ENCODE measurements at places on chromosomes 5 and 9.

- DNase-seq = no peak
Measured at GRCh38 chr5:62460578-62460983, 48.0 kb downstream of the IPO11 start.

DNA sequence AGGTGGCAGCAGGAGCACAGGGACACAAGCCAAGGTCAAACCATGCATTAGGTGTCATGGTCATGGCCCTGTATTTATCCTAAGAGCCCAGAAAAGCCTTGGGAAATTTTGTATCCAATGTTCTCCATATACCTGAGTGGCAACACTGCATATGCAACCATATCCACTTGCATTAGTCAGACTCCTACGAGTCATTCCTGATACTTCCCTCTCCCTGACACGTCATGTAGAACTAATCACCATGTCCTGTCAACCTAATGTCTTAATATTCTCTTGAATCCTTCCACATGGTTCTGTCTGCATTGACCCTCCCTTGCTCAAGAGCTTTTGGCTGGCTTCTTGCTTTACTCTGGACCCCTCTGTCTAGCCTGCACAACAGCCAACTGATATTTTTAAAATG is 9.4 kb downstream of the SCGB3A2 start:
- DNase-seq = no peak

DNA sequence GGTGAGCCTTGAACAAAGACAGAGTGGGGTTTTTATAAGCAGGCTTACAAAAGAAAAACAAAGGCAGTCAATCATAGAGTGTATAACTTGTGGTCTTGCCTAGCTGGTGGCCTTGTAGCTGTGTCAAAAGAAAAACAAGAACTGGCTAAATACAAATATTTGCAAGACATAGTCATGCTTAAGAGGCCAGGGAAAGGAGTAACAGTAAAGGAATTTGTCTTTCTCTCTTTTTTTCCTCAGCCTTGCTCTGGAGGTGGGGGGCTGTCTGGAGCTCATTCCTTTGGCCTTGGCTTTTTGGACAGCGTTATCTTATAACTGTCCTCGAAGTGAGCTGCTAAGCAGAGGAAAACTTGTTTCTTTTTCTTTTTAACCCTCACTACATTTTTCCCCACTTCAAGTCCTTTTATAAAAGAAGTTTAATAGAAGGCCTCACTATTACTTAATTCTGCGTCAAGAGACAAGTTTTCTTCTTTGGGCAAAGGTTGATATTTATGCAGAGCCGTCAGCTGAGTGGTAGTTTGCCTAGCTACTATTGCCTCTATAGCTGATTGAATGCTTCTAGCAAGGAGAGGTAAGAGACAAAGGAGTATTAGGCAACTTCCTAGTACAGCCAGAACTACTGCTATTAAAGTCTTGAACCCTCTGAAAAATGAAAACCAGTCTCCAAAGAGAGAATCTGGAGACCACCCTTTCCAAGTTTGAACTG is 14.3 kb downstream of the CEL start:
- no peak for DNase-seq

DNA sequence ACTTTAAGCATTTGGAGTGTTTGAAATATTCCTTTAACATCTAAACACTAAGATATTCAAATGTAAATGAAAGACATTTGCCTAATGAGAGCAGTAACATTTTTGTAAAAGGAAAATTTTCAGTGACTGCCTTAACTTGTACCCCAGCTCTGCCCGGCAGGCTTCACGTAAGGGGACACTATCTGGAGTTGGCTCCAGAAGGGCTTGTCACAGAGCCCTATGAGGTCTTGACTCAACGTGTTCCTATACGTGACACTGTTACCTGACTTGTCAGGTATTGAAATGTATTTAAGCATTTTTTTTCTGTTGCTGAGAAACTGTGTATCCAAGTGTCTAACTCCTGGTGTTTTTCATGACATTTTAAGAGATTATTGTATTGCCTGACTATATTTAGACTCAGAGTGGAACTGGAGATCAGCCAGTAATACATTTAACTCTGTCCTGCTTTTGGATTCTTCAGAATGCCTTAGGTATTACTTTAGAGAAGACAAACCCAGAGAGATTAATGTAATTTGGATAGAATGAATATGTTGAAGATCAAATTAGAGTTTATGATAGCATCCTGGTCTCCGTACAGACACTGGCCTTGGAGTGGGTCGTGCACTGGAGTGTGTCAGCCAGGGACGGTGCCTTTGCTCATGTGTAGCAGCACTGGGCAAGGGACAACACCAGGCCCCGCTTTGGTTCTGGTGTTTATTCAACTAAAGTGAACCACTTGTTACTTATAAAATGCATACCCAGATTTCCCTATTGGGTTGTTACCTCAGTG is 34.6 kb upstream of the PHF2 start:
- no peak for DNase-seq

DNA sequence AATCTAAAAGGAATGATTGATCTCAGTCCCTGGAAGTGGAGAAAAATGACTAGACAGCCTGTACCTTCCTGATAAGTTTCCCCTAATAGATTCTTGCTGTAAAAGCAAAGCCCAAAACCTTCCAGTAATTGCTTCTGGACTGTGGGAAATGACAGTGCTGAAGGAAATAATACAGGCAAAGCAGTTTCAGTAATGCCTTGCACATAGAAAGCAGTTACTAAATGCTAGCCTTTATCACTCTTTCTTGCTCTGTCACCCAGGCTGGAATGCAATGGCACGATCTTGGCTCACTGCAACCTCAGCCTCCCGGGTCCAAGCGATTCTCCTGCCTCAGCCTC is 50.3 kb downstream of the MAP1B start:
- DNase-seq = no peak

Data from CD4-positive, alpha-beta T cell treated with Interleukin-4 for 1 hour (primary cell).